ENCODE measurements at places on chromosomes 16 and 17.

- no peak for DNase-seq
Observed at GRCh38 chr16:73095142-73095820, 47.4 kb upstream of the ZFHX3 start.

DNA sequence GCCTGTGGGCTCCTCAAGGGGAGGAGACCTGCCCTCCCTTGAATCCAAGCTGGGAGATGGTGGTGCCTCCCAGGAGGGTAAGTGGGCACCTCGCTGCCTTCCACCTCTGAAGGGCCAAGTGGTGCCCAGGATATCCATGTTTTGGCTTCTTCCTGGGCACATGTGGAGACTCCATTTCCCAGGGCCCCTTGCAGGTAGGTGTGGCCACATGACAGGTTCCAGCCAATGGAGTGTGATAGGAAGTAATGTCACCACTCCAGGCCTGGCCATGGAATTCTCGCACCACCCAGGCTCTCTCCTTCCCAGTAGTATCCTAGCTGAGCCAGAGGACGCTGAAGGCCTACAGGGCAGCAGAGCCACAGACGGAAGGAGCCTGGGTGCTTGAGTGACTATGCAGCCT lies 17.6 kb upstream of the PEMT start:
- no peak for DNase-seq

- DNase-seq: no peak
Observed at GRCh38 chr17:1226308-1226707, 43.9 kb upstream of the BHLHA9 start.

DNA sequence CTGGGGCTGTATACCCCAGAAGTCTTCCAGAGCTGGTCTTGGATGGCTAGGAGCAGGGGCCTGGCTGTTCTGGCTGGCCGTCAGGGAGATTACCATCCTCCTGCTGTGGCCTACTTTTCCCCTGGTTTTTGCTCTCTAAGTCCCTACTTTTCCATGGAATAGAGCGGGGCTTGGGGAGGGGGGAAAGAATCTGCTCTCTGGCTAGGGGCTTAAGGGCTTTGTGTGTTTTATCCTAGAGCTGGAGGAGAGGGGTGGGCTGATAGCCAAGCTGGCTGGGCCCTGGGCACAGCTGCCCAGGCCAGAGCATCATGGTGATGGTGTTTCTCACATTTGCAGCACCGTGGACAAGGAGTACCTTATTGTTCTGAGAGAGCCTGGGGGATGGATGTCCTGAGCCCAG lies 3.6 kb downstream of the NRN1L start:
- no peak for DNase-seq

DNA sequence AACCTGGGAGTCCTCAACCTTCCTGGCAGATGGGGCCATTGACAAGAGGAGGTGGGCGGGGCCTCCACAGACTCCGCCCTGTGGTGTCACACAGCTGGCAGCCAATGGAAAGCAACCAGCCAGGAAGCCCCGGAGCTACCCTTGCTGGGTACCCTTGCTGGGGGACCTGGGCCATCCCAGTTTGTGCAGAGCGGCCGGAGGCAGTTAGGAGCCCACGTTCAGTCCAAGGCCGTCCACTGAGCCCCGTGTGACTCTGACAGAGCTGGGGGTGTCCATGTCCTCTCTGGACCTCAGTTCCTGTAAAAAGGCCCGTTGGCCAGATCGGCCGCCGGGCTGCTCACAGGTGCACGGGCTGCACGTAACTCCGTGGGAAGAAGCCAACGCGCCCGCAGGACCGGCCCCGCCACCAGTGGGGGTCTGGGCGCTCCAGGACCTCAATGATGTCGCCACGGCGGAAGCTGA lies 17.1 kb upstream of the FAM83G start:
- DNase-seq: no peak

DNA sequence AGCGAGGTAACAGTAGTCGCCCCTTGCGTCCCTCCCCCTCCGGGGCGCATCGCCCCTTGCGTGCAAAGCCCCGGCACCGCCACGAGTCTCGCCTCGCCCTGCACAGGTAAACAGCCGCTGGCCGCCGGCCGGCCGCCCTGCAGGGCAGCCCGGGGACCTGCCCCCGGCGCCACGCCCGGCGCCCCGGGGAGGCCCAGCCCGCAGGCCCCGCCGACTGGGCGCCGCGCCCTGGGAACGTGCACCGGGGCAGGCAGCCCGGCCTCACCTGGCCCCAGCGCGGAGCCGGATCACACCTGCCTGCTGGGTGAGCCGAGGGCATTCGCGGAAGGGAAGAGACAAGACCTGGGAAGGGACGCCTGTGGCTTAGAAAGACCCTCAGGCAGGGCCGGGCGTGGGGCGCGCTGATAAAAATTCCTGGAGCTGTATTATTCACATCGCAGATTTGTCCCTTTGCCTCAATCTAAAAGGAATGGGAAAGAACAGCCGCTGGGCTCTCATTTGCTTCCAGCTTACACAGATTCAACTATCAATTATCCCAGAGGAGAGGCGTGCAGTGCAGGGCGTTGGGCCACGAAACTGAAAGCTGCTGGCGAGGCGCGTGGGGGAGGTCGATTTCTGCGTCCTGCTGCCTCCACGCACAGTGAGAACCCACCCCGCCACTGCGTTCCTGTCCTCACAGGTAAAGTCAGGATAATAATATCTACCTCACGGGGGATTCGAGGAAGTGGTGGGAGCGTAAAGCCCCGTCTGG lies 451.9 kb downstream of the SLC39A11 start:
- no peak for DNase-seq

GRCh38 chr16:48011878-48012658 lies 143.7 kb downstream of the ABCC12 start:
- DNase-seq: no peak

DNA sequence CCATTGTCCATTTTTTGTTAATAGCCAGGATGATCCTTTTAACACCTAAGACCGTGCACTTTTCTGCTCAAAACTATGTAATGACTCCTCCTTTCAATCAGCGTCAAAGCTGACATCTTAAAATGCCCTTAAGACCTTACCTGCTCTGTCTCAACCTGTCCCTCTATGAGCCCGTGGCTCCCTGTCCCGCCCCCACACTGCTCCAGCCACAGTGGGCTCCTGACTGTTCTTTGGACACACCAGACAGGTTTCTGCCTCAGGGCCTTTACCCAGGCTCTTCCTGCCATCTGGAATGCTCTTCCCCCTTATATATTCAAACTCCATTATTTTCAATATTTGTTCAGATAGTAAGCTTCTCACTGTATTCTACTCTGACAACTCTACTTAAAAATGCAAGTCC lies 14.1 kb downstream of the CDRT15 start:
- DNase-seq: no peak

- DNase-seq: no peak
Observed at GRCh38 chr17:21532763-21533385, 156.7 kb downstream of the KCNJ12 start.

DNA sequence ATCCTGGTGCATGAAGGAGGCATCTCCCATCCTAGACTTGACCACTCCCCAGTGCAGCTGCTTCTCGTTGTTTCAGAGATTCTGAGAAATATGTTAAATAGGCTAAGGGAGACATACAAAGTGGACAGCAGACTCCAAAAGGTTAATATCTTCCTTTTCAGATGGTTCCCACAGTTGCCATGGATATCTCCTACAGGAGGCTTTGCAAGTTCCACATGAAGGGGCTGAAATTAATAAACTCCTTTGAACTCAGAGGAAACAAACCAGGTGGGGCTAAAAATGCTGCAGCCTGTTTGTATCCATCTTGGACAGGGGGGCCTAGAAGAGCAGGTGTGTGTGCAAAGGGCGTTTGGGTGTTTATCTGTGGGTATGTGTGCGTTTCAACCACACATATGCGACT lies 257.4 kb upstream of the XYLT1 start:
- DNase-seq: no peak

DNA sequence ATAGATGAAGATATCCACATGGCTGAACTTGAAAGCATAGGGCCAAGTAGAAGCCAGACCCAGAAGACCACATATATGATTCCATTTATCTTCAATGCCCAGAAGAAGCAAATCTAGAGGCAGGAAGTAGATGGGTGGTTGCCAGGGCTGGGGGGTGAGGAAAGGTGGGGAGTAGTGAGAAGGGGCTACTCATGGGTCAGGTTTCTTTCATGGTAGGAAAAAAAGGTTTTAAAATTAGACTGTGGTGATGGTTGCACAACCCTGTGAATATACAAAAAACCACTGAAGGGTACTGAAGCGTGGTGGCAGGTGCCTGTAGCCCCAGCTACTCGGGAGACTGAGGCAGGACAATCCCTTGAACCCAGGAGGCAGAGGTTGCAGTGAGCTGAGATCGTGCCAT lies 5.4 kb downstream of the CD2BP2 start:
- DNase-seq: no peak

GRCh38 chr16:16019488-16019887 lies 70.1 kb downstream of the ABCC1 start:
- no peak for DNase-seq

DNA sequence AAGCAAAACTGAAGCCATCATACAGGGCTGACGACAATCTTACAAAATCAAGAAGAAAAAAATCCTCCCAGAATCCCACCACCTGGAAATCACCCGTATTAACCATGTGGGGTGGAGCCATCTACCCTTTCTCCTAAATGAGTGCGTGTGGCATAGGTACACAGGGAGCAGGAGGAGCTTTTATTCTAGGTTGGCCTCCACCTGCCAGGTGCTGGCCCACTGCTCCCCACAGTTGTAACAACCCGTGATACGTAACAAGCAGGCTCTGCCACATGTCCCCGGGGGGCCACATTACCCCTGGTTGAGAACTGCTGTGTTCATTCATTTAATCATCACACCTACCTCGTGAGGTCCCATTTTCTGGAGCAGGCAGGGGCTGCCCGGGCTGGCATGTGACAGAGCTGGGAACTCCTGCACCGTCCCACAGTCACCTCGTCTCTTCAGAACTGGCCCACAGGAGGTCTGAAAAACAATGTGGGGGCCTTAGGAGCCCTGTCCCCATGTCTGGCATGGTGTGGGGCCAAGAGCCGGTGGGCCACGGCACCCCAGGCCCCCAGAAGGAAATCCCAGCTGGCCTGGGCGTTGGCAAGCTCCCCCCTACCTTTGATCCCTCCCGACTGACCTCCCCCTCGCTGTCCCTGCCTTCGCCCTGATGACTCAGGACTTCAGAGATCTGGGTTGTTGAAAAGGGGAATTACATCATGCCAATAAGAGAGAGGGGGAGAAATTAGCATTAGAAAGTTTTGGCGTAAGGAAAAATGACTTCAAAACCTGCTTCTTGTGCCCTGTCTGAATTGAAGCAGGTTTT lies 12.9 kb downstream of the CMIP start:
- DNase-seq: no peak

DNA sequence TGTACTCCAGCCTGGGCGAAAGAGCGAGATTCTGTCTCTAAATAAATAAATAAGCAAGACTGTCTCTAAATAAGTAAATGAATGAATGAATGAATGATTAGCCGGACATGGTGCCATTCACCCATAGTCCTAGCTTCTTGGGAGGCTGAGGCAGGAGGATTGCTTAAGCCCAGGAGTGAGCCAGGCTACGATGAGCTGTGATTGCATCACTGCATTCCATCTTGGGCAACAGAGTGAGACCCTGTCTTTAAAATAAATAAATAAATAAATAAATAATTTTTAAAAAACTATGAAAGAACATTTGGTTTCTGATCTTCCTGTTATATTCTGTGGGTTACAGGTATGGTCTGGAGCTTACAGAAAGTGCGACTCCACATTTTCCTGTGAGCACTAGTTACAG lies 65.0 kb downstream of the C17orf58 start:
- DNase-seq: no peak

DNA sequence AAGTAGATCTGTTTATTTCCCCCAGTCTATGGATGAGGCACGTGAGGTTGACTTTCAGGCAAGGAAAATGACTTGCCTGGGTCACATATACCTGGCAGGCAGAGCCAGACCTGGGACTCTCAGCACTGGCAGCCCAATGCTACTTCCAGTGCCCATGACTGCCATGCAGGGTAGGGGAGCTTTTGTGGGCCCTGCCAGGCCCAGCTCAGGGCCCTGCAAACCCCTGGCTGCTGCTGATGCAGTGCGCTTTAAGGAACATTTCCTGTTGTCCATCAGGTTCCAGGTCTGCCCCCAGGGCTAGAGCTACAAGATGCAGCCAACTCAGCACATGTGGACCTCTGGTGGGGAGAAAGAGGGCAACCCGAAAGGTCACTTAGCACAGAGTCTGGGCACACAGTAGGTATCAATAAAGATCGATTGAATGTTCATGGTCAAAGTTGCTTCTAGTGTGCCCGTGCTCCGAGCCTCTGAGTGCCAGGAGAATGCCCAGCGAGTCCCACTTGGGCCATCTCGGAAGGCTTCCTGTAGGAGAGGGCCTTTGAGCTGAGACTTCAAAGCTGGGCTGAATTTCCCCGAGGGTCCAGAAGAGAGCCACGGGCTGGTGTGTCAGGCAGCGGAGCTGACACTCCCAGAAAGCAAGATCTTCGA lies 513 bp upstream of the TBX21 start:
- DNase-seq: no peak

- no peak for DNase-seq
Observed at GRCh38 chr17:14101976-14102375, 32.7 kb downstream of the COX10 start.

- no peak for DNase-seq
Observed at GRCh38 chr16:28324235-28324886, 32.0 kb downstream of the SBK1 start.

DNA sequence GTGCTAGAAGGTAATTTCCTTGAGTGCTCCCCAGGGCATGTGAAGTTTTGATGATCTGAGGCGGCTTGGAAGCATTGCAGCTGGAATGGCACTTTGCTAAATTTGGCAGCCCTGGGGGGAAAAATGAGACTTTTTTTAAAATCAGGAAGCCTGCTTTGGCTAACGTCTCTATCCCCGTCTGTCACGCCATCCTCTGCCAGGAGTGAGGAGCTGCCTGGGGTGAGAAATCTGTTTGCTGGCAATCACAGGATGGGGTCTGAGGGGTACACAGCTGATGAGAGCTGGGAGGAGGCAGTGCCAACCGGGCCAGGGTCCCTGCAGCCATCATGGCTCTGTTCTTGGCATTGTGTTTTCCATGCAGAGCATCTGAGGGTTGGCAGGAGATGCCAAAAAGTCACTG lies 2.0 kb downstream of the ABCC12 start:
- no peak for DNase-seq

DNA sequence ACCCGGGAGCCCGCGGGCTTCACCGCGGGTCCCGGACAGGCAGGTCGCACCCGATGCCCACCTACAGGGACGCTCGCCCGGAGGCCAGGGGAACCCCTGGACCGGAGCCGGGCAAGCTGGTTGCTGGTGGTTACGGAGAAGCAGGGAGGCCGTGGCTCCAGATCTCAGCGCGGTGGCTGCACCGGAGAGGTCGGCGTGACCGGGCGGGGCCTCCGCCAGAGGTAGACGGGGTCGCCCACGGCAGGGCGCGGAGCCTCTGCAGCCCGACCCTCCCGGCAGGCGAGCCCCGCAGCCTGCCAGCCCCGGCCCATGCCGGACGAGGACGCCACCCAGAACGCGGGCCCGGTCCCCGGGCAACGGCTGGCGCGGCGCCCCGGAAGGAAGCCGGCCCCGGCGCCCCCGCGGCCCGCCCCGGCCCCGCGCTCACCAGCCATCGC lies 341 bp downstream of the PCYT2 start:
- no peak for DNase-seq

DNA sequence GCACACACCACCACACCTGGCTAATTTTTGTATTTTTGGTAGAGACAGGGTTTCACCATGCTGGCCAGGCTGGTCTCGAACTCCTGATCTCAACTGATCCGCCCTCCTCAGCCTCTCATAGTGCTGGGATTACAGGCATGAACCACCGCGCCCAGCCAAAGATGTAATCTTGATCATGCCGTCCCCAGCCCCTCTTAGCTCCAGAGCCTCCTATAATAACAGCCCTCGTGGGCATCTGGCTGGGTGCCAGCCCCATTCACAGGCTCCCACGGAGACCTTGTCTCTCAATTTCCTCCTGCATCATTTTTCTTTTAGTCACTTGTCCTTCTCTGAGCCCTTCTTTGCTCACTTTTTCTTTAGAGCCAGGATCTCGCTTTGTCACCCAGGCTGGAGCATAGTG lies 94.2 kb downstream of the KATNIP start:
- no peak for DNase-seq

- no peak for DNase-seq
Observed at GRCh38 chr17:48444516-48445247, 14.7 kb upstream of the SKAP1 start.

All from GM10248 (cell line).